CD8-positive, alpha-beta memory T cell (primary cell): ENCODE measurements at places on chromosomes 11 and 22. TPM values are rescaled to one million over a fixed set of nuclear protein-coding genes. Genes with fewer than 3 reads are reported as not detected.

- no peak for DNase-seq
These were observed 10.0 kb upstream of the NFRKB start for GRCh38 chr11:129905402-129905801.

DNA sequence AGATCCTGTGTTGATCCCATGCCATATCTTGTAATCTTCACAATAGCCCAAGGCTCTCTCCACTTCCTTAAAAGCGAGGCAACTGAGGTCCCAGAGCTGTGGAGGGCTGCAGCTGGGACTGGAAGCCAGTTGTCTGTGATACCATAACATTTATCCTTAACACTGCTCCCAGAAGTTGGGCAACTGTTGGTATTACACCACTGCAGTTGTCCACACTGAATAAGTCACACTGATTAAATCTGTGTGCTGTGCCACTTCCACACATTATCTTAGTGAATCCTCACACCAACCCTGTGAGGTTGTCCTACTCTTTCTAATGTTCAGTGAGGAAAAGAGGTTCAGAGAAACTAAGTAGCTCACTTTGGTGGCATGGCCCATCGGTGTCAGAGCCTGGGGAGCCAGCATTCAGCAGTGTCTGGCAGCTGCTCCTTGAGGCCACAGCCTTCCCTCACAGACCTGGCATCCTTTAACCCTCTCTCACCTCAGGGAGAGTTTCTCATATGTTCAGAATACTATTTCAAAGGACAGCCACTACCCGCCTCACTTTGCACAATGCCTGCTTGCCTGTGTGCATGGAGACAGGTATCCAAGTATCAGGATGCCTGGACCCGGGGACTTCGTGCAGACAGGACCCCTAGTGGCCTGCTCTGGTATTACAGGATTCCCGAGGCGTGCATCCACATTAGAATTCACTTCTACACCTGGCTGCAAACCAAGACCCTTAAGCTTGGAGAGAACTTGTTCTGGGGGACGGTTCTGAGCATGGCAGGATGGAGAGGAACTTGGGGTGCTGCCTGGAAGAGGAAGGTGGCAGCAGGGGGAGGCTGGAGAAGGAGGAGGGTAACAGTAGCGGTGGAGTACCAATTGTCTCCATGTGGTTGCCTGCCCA is 221.9 kb upstream of the TBCEL start:
- peak; percentile 16 for DNase-seq

- no peak for DNase-seq
These were observed 63.3 kb downstream of the DGCR2 start for GRCh38 chr22:19058713-19059451.

DNA sequence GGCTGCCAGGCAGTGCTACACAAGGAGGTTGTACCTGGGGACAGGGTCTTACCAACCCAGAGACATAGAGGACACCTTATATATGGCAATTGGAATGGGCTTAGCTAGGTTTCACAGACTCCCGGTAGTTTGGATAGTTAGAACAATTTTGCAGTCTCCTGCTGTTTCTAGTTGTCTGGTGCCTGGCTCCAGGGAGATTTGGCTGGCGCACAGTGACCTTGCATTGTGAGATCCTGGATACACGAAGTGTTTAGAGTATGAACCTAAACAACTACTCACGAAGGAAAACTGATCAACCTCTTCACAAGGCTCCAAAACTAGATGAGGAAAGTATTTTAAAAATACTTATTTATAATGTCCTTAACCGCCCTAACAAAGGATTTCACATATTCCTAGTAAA is 614.7 kb downstream of the FAM181B start:
- no peak for DNase-seq

DNA sequence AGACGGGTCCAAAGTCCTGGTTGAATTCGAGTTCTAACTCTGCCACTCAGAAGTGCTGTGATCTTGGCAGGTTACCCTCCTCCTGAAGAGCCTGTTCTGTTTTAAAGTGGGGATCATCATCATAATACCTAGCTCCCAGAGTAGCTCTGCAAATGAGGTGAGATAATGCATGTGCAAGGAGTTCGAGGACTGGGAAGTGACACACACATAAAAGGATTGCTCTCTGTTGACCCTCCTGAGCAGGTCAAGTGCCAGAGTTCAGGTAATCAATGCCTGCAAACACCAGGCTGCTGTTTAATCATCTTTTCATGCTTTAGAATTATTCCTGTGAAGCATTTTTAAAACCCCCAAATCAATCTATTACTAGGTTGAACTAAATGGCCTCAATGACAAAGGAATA is 19.9 kb downstream of the RCN1 start:
- DNase-seq = no peak

DNA sequence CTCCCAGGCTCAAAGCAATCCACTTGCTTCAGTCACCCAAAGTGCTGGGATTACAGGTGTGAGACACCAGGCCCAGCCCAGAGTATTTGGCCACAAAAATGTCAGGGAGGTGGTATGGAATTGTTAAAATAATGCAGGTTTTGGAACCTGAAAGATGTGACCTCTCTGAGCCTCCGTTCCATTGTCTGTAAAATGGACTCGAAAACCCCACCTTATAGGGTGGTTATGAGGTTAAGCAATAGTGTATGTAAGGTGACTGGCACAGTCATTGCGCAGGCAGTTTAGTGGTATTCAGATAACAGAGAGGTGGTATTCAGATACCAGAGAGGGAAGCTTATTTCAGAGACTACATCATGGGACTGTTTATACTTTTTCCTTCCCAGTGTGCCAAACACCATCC is 52.5 kb upstream of the PRSS23 start:
- DNase-seq = no peak

- DNase-seq = no peak
These were observed 26.4 kb upstream of the LUZP2 start for GRCh38 chr11:24470431-24470830.

DNA sequence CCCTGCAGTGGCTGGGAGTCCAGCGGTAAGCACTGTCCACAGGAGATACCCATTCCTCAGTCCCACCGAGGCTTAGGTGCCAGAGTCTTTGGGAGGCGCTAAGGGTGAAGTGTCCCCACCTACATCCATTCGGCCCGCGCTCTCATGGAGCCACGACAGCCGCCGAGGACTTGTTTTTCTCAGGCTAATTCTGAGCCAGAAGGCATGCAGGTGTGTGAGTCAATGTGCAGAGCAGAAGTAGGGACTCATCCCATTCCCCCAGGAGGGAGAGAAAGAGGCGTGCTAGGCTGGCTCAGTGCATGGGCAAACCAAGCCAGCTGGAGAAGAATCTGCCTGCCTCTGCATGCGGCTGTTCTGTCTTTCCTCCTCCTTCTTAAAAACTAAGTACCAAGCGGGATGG is 46.6 kb downstream of the KCNC1 start:
- no peak for DNase-seq

DNA sequence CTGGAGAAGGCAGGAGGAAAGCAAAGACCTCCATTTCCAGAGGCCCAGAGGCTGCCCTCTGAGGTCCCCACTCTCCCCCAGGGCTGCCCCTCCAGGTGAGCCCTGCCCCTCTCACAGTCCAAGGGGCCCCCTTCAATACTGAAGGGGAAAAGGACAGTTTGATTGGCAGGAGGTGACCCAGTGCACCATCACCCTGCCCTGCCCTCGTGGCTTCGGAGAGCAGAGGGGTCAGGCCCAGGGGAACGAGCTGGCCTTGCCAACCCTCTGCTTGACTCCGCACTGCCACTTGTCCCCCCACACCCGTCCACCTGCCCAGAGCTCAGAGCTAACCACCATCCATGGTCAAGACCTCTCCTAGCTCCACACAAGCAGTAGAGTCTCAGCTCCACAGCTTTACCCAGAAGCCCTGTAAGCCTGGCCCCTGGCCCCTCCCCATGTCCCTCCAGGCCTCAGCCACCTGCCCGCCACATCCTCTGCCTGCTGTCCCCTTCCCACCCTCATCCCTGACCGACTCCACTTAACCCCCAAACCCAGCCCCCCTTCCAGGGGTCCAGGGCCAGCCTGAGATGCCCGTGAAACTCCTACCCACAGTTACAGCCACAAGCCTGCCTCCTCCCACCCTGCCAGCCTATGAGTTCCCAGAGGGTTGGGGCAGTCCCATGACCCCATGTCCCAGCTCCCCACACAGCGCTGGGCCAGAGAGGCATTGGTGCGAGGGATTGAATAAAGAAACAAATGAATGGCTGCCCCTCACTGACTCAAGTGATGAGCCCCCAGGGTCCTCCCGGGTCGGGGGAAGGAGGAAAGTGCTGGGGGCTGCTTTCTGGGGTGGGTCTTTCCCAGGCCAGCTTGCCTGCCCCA is 10.8 kb downstream of the SLC22A12 start:
- DNase-seq = no peak

Gene DDI1
- 0.07 TPM for polyA plus RNA-seq

Gene PAX6
- polyA plus RNA-seq = not detected

Gene PARVA
- polyA plus RNA-seq = 0.59 TPM
